Dermis blood vessel endothelial cell (primary cell): ENCODE measurements at places on chromosomes 4 and X. TPM values are rescaled to one million over a fixed set of nuclear protein-coding genes. Genes with fewer than 3 reads are reported as not detected.

DNA sequence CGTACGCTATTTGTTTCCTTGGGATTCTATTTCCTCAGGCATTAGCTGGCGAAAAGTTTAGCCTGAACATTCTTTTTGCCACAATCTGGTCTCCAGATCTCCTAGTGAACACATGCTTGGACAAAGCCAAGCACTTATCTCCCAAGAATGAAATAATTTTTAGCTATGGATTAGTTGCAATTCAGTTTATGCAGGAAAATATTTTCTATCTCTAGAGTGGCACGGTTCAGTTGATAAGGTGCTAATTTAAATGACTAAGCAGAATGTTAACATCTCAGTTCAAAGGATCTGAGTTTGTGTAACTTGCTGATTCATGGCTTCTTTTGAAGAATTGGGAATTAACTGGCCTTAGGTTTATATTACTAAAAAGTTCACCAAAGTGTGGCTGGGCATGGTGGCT lies 58.1 kb upstream of the JADE1 start:
- DNase-seq, result no peak

DNA sequence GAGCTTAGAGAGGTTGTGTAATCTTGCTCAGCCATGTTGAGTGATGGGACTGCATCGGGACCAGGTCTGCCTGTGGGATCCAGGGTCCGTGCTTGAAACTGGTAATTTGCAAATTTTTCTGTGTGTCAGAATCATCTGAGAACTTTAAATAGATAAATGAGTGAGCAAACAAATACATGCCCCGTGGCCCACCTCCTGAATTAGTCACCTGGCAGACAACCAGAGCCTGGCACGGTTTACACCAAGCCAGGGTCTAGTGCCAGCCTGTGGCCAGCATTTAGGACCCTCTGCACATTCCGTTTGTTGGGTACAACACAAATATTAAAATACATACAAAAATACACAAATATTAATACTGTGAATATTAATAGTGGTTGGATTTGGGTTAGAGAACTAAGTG lies 90.6 kb upstream of the STOX2 start:
- DNase-seq, result no peak

The PRKG2 gene
- total RNA-seq, result under 0.01 TPM in 1 of 2 replicates, not detected in the other

The AKAP4 gene
- total RNA-seq, result not detected in 2 replicates

The CLNK gene
- total RNA-seq, result not detected in 2 replicates

DNA sequence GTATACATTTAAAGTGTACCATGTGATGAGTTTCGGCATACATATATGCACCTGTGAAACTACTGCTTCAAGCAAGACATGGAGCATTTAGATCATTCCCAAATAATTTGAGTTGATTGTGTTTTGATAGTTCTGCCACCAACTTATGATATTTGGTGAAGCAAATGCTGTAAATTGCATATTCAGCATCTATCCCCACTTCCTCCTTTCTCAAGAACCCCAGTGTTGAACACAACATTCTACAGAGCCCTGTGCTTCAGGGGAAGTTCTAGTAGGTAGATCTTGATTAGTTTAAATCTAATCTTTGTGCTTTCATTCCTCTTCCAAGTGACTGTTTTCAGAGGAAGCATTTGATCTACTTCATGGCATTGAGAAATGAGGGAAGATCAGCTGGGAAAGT lies 5.4 kb upstream of the SHROOM3 start:
- no peak for DNase-seq

GRCh38 chrX:104343428-104344129 lies 88.8 kb upstream of the ESX1 start:
- DNase-seq, result peak; percentile 86
